Naive thymus-derived CD8-positive, alpha-beta T cell (primary cell): ENCODE measurements at places on chromosomes 4 and X.

DNA sequence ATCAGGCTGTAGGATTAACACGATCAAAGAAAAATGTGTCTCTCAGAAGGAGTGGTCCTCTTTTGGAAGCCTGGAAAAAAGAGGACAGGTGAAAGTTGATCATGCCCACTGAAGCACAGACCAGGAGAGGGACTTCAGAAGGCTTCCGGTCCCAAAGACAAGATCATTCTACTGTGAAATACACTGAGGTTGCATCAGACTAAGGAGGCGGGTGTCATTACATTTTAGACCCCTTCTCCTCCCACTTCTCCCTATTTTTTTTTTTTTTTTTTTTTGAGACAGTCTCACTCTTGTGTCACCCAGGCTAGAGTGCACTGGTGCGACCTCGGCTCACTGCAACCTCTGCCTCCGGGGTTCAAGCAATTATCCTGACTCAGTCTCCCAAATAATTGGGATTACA is 67.5 kb downstream of the RBM47 start:
- DNase-seq = no peak

GRCh38 chr4:84499624-84499982 is 511 bp upstream of the NKX6-1 start:
- no peak for DNase-seq

DNA sequence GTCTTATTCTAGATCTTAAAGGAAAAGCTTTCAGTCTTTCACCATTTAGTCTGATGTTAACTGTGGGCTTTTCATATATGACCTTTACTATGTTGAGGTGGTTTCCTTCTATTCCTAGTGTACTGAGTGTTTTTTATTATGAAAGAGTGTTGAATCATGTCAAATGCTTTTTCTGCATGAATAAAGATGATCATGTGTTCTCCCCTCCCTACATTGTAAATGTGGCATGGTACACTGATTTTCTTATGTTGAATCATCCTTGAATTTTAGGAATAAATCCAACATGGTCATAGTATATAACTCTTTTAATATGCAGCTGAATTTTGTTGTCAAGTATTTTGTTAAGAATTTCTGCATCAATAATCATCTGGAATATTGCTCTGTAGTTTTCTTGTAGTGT is 4.3 kb downstream of the CLGN start:
- DNase-seq = no peak

DNA sequence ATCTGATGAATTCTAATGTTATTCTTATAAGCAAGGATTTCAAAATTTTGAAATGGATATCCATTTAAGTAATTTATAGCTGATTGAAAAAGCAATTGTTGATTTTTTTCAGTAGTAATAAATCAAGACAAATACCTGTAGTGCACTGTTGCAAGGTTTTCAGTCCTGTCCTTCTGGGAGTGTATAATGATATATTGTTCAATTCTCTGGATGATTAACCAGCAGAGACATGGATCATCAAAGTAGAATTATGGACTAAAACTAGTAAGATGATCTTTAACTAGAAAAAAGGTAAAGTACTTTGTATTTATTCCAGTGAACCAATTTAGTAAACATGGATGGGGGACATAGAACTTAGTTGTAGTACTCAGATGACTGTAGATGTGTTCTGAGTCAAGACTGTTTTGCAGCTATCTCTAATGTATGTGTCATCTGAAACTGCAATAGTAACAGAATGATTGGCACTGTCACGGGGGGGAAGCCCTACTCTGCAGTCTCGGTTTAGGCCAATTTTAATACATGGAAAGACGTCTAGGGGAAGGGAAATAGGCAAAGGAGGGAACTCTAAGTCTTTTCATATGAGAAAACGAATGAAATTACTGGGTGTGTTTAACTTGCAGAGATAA is 121.9 kb downstream of the GLRA3 start:
- DNase-seq = no peak

- peak; percentile 86 for DNase-seq
Observed at GRCh38 chr4:40196724-40197281, at the start of gene RHOH. Gene RHOH (plus strand): TSS chr4:40197031. CDS start chr4:40243387, 46,356 bp downstream.

GRCh38 chrX:101595739-101596419 is 21.9 kb downstream of the ARMCX6 start:
- DNase-seq = peak; percentile 32

DNA sequence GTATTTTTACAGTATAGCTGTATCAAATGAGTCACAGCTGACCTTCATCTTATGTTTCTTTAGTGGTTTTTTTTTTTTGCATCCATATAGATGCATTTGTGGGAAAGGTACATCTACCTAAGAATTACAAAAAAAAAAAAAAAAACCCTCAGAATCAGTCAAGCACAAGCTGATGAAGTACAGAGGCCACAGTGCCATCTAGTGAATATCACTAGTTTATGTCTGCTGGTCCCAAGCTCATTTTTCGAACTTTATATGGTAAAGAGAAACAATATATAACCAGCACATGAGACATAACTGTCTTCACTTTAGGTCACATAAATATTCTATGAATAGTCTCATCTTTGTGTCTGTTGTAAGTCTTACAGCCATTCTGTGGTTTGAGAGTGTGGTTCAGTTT is 220.1 kb downstream of the DLG3 start:
- no peak for DNase-seq

DNA sequence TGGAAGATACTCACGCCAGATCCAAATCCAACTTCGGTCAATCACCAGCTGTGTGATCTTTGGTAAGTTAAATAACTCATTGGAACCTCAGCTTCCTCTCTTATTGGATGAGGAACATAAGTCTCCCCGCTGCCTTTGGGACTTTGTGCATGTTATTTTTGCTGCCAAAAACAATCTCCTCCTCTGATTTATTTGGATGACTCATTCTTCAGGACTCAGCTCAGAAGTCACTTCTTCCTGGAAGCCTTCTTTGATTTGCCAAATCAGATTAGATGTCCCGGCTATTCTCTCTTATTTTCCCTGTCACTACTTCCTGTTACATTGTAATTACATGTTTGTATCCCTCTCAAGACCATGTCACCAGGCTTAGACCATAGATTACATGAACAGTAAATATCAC is 138.0 kb upstream of the BOD1L1 start:
- no peak for DNase-seq

- no peak for DNase-seq
Observed at GRCh38 chr4:87067124-87067885, 132.5 kb downstream of the AFF1 start.

DNA sequence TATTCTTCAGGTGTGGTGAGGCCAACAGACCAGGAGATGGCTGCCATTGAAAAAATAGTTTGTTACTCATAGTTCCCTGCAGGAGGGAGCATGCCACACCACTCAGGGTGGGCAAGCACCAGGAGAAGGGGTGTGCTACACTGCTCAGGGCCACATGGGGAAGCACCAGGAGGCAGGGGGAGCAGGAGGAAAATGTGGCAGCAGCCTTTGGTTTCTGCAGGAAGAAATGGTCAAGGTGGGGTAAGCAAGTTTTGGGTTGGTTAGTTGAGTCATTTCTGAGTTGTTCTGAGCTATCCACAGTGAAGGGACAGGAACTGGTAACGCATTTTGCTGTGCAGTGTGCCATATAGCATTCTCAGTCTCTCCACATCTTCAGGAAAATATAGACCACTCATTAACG is 23.8 kb downstream of the FGFBP1 start:
- no peak for DNase-seq

DNA sequence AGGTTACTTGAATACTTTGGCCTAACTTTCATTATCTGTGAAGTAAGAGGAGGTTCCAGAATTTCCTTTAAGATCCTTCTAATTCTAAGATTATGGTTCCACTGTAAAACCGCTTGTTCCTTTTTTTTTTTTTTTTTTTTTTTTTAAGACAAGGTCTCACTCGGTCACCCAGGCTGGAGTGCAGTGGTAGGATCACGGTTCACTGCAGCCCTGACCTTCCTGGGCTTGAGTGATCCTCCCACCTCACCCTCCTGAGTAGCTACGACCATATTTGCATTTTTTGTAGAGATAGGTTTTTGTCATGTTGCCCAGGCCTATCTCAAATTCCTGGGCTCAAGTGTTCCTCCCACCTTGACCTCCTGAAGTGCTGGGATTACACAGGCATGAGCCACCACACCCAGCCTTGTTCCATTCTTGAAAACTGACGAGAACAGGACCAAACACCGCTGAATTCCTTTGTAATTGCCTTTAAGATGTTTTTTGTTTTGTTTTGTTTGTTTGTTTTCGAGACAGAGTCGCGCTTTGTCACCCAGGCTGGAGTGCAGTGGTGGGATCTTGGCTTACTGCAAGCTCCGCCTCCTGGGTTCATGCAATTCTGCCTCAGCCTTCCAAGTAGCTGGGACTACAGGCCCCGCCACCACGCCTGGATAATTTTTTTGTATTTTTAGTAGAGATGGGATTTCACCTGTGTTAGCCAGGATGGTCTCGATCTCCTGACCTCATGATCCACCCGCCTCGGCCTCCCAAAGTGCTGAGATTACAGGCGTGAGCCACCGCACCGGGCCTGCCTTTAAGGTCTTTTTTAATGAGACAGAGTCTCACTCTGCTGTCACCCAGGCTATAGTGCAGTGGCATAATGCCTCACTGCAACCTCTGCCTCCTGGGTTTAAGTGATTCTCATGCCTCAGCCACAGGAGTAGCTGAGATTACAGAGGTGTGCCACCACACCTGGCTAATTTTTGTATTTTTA is 6.8 kb downstream of the PDS5A start:
- DNase-seq = no peak

GRCh38 chrX:19566359-19567222 is 51.3 kb upstream of the MAP3K15 start:
- no peak for DNase-seq

- DNase-seq = no peak
Observed at GRCh38 chr4:1033840-1034551, 22.6 kb downstream of the FGFRL1 start.

- no peak for DNase-seq
Observed at GRCh38 chr4:106767991-106768390, 268.1 kb downstream of the DKK2 start.

- no peak for DNase-seq
Observed at GRCh38 chr4:130855533-130855932, 1759.6 kb downstream of the C4orf33 start.

DNA sequence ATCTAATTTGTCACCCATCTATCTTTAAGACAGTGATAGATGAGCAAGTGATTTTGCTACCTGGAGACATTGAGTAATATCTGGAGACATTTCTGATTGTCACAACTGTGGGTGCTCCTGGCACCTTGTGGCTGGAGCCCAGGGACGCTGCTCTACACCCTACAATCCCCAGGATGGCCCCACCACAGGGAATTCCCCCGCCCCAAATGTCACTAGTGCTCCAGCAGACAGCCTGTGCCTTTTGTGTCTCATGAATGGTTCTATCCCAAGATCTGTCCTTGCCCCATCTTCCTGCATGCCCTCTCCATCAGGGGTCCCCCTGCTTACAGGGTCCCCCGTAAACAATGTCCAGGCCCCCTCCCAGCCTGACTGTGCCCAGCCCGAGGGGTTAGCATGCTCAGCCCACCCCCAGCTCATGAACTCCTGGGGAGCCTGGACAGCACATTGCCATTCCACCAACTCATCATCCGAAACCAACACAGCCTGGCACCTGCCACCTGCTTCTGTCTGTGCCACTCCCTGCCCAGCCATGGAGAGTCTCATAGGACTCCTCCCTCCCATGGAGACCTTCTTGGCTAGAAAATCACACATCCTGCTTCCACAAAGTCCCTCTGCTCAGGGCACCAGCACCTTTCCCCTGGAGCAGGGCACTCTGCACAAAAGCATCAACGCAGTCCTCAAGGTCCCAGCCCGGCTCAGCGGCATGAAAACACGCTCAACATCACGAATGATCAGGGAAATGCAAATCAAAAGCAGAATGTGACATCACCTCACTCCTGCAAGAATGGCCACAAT is 5.7 kb downstream of the P2RY8 start:
- DNase-seq = no peak

GRCh38 chr4:55549888-55550287 is 3.2 kb upstream of the CLOCK start:
- DNase-seq = no peak

DNA sequence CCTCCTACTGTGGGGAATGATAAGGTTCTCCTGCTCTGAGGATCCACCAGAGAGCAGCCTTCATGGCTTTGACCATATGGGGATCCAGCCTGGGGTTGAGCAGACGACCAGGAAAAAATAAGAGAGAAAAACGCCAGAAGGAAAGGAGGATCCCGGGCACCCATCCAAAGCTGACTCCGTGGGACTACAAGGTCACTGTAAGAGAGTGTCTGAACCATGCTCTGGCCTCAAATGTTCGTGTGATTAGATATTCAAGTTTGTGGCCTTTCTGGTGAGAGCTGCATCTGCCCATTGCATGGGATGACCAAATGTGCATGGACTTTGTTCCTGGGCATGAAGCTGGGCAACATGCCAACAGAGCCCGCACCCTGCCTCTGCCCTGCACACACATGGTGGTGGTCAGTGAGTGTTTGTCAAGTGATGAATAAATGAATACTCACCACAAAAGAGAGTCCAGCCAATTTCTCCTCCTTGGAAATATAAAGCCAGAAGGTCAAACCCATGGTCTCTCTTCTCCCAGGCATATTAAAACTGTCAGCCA is 346.0 kb upstream of the GATB start:
- no peak for DNase-seq

GRCh38 chrX:9555354-9555753 is 90.5 kb downstream of the TBL1X start:
- no peak for DNase-seq

GRCh38 chr4:117429061-117429460 is 343.7 kb upstream of the TRAM1L1 start:
- no peak for DNase-seq

DNA sequence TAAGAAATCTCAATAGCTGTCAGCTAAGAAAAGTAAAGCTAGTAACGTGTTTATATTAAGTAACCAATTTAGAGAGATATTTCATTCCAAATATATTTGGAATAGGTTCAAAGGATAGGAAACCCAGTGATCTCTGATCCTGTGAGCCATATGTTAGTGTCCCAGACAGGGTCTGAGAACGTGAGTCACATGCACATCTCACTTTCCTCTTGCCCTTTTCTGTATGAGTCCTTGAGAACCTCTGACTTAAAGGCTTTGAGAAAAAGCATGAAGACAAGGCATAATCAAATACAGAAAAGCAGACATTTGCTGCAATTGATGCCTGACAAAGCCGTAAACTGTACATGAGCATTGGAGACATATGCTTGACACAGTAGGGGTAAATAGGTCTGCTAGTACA is 655.1 kb upstream of the ADGRL3 start:
- no peak for DNase-seq
